Mesothelial cell of epicardium (in vitro differentiated cells): ENCODE measurements at places on chromosomes 3 and 15. TPM values are rescaled to one million over a fixed set of nuclear protein-coding genes. Genes with fewer than 3 reads are reported as not detected.
A peak's percentile ranks its signal among the peaks of the same experiment; 100 is the strongest.

- no peak overlapping the region for H3K27ac ChIP-seq
- no peak for DNase-seq
- H3K4me1 ChIP-seq, result peaks cover 15% of the 10 kb centered on the region
- no peak overlapping the region for H3K4me3 ChIP-seq
- H3K27me3 ChIP-seq, result peaks cover 13% of the 10 kb centered on the region
- H3K36me3 ChIP-seq, result no peaks in the 10 kb centered on the region
These were observed 134.3 kb downstream of the NSMCE3 start for GRCh38 chr15:29135309-29135657.

Gene CHAC1
- total RNA-seq, result 2.7 to 3.2 TPM (median 3.1 TPM) in 3 replicates

DNA sequence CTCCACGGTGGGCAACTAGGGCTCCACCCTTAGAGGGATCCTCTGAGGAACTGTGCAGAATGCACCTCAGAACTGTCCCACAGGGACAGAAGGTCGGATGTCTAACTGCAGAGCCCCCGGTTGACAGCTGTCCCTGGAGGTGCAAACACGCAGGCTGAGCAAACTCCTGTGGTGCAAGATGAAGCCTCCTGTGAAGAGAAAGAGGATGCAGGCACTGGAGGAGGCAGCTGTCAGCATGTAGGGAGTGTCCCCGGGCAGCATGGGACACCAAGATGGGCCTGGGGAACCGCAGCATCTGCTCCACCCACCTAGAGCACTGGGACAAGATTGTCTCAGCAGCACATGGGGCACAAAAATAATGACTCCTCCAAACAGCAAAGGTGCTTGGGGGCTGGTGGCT, 258.9 kb downstream of the ABHD5 start:
- no peak overlapping the region for H3K4me3 ChIP-seq
- H3K4me1 ChIP-seq, result peaks cover 7% of the 10 kb centered on the region
- peaks cover 58% of the 10 kb centered on the region for H3K27me3 ChIP-seq
- H3K27ac ChIP-seq, result no peak overlapping the region

Gene SPINK8
- not detected in 3 replicates for total RNA-seq

- no peak overlapping the region for H3K4me3 ChIP-seq
- DNase-seq, result no peak
- H3K27ac ChIP-seq, result no peak overlapping the region
- no peaks in the 10 kb centered on the region for H3K36me3 ChIP-seq
- peaks cover 49% of the 10 kb centered on the region for H3K4me1 ChIP-seq
These were observed 267.4 kb upstream of the HES1 start for GRCh38 chr3:193868590-193868989.

DNA sequence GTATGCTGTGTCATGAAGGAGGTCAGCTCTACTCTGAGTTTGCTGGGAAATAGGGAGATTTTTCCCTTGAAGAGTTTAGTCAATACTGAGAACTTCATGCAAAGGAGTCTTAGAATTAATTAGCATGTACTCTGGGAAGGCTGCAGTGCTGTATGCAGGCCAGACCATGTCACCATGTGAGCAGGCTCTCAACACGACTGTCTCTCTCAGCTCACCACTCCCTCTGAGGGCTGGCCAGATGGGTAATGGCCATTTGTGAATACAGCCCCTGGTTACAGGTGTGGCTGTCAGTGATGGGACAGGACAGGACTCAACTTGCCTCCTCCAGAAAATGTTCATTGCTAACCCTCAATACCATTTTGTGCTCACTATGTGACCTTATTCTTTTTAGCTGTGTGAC, 5.1 kb upstream of the CERS3 start:
- no peak for DNase-seq
- no peaks in the 10 kb centered on the region for H3K36me3 ChIP-seq
- H3K27me3 ChIP-seq, result peaks cover 32% of the 10 kb centered on the region
- no peak overlapping the region for H3K4me3 ChIP-seq
- H3K27ac ChIP-seq, result no peak overlapping the region
- no peaks in the 10 kb centered on the region for H3K4me1 ChIP-seq

- DNase-seq, result no peak
- no peaks in the 10 kb centered on the region for H3K4me1 ChIP-seq
- no peaks in the 10 kb centered on the region for H3K27me3 ChIP-seq
- H3K4me3 ChIP-seq, result no peak overlapping the region
- H3K27ac ChIP-seq, result no peak overlapping the region
These were observed 13.4 kb downstream of the WDR48 start for GRCh38 chr3:39065197-39065596.

GRCh38 chr3:32568953-32569352, 1.7 kb downstream of the DYNC1LI1 start:
- H3K27ac ChIP-seq, result no peak overlapping the region
- no peak for DNase-seq
- H3K27me3 ChIP-seq, result no peaks in the 10 kb centered on the region

- H3K4me1 ChIP-seq, result peaks cover 6% of the 10 kb centered on the region
- DNase-seq, result no peak
- H3K36me3 ChIP-seq, result peaks cover 1% of the 10 kb centered on the region
- H3K27ac ChIP-seq, result peak overlapping the region; percentile 65
- peak overlapping the region; percentile 88 for H3K4me3 ChIP-seq
These were observed 891 bp downstream of the EXOG start for GRCh38 chr3:38497031-38497430.

DNA sequence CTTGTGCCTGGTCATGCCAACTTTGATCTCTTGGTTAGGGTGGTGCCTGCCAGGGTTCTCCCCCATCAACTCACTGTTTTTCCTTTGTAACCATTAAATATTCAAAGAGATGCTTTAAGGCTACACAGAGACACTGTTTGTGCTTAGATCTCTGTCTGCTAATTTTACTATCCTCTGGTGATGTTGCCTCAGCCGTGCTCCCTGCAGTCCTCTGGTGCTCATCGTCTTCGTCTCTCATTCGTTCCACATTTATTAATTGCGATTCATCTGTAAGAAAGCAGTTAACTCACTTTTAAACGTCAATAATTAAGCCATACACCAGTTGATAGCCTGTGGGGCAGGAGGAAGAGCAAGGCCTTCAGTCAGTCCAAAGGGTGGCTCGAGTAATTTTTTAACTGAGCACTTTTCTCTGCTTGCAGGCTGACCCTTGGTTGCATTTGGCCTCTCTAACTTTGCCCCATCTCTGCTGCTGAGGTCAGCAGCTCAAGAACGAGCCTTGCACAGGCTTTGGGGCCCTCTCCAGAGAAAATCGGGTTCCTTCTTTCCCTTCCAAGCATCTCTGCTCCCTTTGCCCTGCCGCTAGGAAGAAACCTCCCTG, 62.9 kb downstream of the KLF15 start:
- no peak overlapping the region for H3K4me3 ChIP-seq
- peaks cover 4% of the 10 kb centered on the region for H3K4me1 ChIP-seq
- no peak for DNase-seq
- peaks cover 13% of the 10 kb centered on the region for H3K27me3 ChIP-seq

DNA sequence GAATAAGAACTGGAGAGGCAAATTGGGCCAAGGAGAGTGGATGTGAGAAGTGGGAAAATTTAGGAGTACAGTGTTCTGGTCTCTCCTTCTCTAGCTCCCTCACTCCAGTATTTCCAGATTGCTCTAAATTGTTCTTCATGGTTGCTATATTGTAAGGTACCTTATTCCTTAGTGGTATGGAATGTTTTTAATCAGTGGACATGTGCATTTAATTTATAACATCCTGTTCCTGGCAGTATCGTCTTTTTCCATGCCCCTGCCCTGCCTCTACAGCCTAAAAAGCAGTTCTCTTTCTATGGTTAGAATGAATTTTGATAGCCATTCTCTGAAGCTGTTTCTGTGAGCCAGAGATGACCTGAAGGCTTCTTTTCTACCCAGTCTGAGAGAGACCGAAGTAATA, 180.5 kb downstream of the TCF12 start:
- no peaks in the 10 kb centered on the region for H3K27me3 ChIP-seq
- no peak for DNase-seq
- peaks cover 12% of the 10 kb centered on the region for H3K36me3 ChIP-seq

Gene IQCH
- 0.98 to 2.3 TPM (median 1.6 TPM) in 3 replicates for total RNA-seq

DNA sequence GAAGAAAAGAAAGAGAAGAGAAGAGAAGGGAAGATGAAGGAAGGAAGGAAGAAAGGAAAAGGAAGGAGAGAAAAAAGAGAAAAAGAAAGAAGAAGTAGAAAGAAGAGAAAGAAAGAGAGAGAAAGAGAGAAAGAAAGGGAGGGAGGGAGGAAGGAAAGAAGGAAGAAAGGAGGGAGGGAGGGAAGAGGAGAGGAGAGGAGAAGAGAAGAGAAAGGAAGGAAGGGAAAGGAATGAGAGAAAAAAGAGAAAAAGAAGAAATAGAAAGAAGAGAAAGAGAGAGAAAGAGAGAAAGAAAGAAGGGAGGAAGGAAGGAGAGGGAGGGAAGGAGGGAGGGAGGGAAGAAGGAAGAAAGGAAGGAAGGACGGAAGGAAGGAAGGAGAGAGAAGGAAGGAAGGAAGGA, 217.9 kb upstream of the POU1F1 start:
- no peak overlapping the region for H3K27ac ChIP-seq
- DNase-seq, result no peak
- H3K4me3 ChIP-seq, result no peak overlapping the region

GRCh38 chr3:151538456-151539393, 77.9 kb upstream of the IGSF10 start:
- no peaks in the 10 kb centered on the region for H3K27me3 ChIP-seq
- no peak for DNase-seq
- no peak overlapping the region for H3K4me3 ChIP-seq
- peaks cover 39% of the 10 kb centered on the region for H3K4me1 ChIP-seq
- H3K36me3 ChIP-seq, result no peaks in the 10 kb centered on the region
- H3K27ac ChIP-seq, result peak overlapping the region; percentile 37

GRCh38 chr15:90677807-90678790, 39.0 kb upstream of the BLM start:
- H3K27me3 ChIP-seq, result no peaks in the 10 kb centered on the region
- H3K4me3 ChIP-seq, result no peak overlapping the region
- no peak overlapping the region for H3K27ac ChIP-seq

GRCh38 chr15:66756295-66756694, 54.3 kb downstream of the SMAD6 start:
- no peak overlapping the region for H3K4me3 ChIP-seq
- H3K27me3 ChIP-seq, result no peaks in the 10 kb centered on the region
- peaks cover 28% of the 10 kb centered on the region for H3K36me3 ChIP-seq
- no peak for DNase-seq
- H3K27ac ChIP-seq, result peak overlapping the region; percentile 93

GRCh38 chr3:197105786-197106185, 76.2 kb upstream of the MELTF start:
- no peak for DNase-seq
- peaks cover 46% of the 10 kb centered on the region for H3K36me3 ChIP-seq
- H3K4me3 ChIP-seq, result no peak overlapping the region
- H3K27ac ChIP-seq, result no peak overlapping the region
- H3K27me3 ChIP-seq, result no peaks in the 10 kb centered on the region
- peaks cover 4% of the 10 kb centered on the region for H3K4me1 ChIP-seq

GRCh38 chr3:192914848-192915247, 2.8 kb downstream of the MB21D2 start:
- no peak overlapping the region for H3K4me3 ChIP-seq
- no peak for DNase-seq
- H3K36me3 ChIP-seq, result no peaks in the 10 kb centered on the region
- H3K27ac ChIP-seq, result no peak overlapping the region
- H3K4me1 ChIP-seq, result peaks cover 16% of the 10 kb centered on the region

DNA sequence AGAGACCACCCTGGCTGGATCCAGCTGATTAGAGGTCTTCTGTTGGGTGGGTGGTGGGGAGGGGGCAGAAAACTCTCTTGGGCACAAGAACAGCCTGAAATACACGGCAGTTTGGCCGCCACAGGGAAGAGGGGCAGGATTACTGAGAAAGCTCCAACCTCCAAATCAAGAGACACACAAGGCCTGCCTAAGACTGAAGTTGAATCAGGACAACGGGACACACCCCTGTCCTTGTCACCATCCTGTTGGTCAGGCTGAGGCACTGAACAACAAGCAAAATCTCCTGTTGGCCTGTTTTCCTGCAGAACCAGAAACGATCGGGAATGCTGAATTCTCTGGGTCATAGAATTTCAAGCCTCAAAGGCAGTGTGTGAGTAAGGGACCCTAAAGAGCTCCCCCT, 247.8 kb downstream of the FAM43A start:
- no peaks in the 10 kb centered on the region for H3K27me3 ChIP-seq
- no peak overlapping the region for H3K27ac ChIP-seq
- H3K4me1 ChIP-seq, result peaks cover 25% of the 10 kb centered on the region
- DNase-seq, result no peak
- no peaks in the 10 kb centered on the region for H3K36me3 ChIP-seq

DNA sequence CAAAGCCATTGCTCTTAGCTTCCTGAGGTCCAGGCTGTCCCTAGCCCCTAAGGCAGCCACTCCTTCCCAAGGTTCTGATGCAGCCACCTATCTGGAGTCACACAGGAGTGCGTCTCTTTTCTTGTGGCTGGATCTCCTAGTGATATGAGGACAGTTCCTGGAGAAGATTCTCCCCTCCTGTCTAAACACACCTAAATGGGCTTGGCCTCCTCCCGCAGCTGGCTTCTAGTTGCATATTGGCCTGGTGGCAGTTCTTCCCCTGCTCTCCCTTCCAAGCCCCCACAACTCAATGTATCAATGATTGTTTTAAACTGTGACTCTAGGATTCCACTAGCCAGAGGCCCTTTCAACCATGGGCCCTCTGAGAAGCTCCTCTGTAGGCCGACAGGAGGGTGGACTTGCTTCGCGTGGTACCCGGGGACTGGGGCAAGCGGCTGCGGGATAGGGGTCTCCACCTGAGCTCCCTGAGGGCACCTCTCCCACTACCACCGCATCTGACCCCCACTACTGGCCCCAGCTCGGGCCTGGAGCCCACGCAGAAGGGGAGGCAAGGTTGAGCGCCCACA, 1.4 kb downstream of the ITGA11 start:
- no peak overlapping the region for H3K4me3 ChIP-seq
- no peaks in the 10 kb centered on the region for H3K36me3 ChIP-seq
- peaks cover 8% of the 10 kb centered on the region for H3K4me1 ChIP-seq
- H3K27ac ChIP-seq, result no peak overlapping the region

- no peak overlapping the region for H3K27ac ChIP-seq
- H3K27me3 ChIP-seq, result peaks cover 69% of the 10 kb centered on the region
- no peaks in the 10 kb centered on the region for H3K36me3 ChIP-seq
- H3K4me3 ChIP-seq, result no peak overlapping the region
- DNase-seq, result peak; percentile 63
These were observed 9.7 kb downstream of the NTRK3 start for GRCh38 chr15:88246666-88247446.

DNA sequence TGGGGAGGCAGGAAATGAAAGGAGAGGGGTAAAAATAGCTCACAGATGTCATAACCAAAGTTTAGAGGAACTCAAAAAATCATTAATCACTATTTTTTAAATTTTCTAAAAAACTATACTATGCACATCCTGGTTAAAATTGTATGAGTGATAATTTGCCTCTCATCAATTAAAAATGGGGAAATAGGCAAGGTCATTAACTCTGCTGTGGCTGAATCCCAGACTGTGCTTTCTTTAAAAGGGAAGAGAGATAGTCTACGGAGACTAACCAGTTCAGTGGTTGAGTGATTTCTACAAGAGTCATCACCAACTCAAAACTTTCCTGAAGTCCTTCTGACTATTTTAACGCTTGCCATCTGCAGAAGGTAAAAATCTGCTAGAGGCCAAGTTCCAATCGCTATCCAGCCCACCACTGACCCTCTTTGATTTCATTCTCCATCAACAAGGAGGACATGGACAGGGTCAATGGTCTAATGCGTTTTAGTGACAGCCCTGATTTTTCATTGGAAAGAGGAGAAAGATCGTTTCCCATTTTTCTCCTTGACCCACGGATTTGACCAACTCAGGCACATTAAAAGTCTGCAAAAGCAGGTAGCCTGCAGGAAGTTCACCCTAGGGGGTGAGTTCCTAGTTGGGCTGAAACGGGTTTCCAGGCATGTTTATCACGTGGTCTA, 850 bp downstream of the SUCLG2 start:
- peaks cover 48% of the 10 kb centered on the region for H3K4me1 ChIP-seq
- peak overlapping the region; percentile 86 for H3K27ac ChIP-seq
- no peak for DNase-seq
- peak overlapping the region; percentile 70 for H3K4me3 ChIP-seq

- no peak overlapping the region for H3K4me3 ChIP-seq
- no peak overlapping the region for H3K27ac ChIP-seq
- H3K36me3 ChIP-seq, result no peaks in the 10 kb centered on the region
- peaks cover 6% of the 10 kb centered on the region for H3K27me3 ChIP-seq
- DNase-seq, result no peak
These were observed 181.7 kb downstream of the FAM43A start for GRCh38 chr3:194867270-194867983.
